Foreskin melanocyte (primary cell): ENCODE measurements at places on chromosomes 5 and 9.

- no peak for DNase-seq
These were observed 24.0 kb upstream of the TCF7 start for GRCh38 chr5:134090522-134090921.

DNA sequence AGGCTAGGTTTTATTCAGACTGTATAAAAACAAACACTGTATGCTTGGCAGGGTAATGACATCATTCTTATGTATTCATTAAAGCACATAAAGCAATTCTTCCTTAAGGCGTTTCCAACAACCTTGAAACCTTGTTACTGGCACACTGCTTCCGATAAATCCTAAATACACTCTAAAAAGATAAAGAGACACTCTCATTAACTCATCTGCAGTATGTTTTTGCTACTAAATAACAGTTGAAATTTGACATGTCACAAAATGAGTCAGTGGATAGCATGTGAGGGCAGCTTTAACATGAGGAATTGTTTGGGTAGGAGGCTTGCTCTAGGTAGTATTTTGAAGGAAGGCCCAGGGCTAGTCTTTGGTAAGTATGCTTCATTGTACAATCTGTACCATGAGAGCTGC is 13.7 kb downstream of the YIPF5 start:
- DNase-seq, result peak; percentile 65

- DNase-seq, result peak; percentile 21
These were observed 50.6 kb downstream of the DEPDC1B start for GRCh38 chr5:60649288-60649917.

DNA sequence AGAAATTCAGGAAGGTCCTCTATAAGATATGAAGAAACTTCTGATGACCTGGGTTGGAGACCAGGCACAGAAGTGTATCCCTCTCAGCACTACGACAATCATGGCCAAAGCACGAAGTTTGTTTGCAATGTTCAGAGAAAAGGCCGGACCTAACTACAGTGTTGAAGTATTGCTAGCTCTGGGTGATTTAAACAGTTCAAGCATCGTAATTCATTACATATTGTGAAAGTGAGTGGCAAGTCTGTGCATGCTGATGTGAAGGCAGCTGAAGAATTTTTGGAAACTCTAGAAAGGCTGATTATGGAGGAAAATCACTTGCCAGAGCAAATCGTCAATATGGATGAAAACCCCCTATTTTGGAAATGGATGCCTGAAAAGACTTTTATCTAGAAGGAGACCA is 67.2 kb upstream of the PANK3 start:
- no peak for DNase-seq

GRCh38 chr5:115209279-115209678 is 39.6 kb upstream of the TRIM36 start:
- no peak for DNase-seq

DNA sequence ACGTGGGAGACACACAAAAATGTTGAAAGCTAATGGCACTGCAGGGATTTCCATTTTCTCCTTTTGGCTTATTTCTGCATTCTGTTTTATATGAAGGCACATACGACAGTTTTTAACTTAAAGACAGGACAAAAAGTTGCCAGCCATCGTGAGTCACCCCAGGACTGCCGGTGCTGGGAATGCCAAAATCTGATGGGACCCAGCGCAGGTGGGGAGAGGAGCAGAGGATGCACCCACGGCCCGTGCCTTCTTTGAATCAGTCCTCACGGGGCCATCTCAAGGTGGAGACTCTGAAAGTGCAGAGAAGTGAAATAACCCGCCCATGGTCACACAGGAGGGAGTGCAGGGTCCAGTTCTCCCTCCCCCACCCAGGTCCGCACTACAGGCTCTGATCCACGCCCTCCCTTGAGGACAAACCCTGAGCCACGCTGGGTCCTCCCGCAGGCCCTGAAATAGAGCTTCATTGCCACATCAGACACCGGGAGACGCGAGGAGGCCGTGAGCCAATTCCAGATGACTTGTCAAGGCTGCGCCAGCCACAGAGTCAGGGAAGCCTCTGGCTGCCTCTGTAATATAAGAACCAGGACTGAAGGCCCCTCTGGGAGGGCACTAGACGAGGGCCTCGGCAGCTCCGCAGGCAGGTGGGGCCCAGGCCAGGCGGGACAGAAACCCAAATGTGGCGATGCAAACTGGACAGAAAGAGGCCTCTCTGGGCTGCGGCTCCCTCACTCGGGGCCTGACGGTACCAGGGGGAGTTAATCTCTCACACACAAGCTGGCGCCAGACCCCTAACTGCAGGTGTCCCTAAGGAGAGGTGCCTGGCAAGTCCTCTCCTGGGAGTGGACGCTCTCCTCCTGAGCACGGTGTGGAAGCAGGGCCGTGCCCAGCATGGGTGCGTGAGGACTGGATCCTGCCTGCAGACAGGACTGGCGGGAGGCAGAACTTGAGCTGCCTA is 22.9 kb downstream of the ADAMTS2 start:
- DNase-seq, result no peak

- DNase-seq, result no peak
These were observed 113.7 kb upstream of the PAPPA start for GRCh38 chr9:116039893-116040292.

- DNase-seq, result no peak
These were observed 1006.4 kb upstream of the CTNND2 start for GRCh38 chr5:12910641-12911040.

- no peak for DNase-seq
These were observed 198.8 kb downstream of the NR3C1 start for GRCh38 chr5:143204474-143205246.

DNA sequence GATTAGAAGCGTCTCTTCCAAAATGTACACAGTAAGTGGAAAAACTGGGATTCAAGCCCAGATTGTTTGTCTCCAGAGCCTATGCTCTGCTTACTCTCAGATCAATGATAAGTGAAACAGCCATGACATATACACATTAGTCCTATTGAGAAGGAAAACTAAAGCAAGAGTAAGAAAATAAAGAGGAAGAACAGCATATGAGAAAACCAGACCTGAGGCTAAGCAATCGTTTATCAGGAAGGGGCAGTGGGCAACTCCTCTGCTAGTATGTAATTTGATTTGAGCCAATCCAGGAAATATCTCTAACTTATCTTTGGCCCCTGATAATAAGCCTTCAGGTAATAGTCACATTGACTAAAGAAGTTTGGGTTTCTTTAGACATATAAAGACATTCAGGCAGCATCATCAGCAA is 789.9 kb upstream of the C9orf72 start:
- DNase-seq, result no peak

GRCh38 chr5:173704615-173705511 is 88.4 kb upstream of the BOD1 start:
- no peak for DNase-seq

GRCh38 chr5:113381791-113382190 is 53.0 kb downstream of the TSSK1B start:
- no peak for DNase-seq

DNA sequence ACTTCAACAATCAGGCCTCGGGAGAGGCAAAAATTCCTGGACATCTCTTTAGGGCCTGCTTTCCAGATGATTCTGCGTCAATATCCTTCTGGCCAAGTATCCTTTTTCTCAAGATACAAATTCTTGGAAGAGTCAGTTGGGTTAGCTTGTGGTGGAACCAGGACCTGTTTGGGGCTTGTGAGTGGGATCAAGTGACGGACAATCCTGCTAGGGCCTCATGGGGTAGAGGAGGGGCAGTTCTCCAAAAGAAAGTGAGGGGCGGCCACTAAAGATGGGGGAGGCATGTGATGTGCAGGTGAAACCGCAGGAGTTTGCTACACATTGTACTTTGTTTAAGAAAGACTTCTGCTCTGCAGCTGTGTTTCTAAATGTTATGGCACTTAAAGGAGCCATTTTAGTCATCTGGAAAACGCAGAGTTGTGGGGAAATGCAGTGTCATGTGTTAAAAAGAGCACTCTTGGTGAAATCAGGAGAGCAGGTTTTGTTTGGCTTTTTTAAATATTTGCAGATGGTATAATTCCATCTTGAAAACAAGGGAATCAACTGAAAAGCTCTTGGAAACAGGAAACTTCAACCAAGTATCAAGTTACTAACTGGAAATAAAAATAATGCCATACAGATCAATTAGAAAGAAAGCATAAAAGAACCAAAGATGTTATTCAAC is 27.4 kb upstream of the GSN start:
- no peak for DNase-seq

- no peak for DNase-seq
These were observed 284.6 kb downstream of the MRPS30 start for GRCh38 chr5:45093377-45093776.

GRCh38 chr5:36723912-36724311 is 117.5 kb downstream of the SLC1A3 start:
- DNase-seq, result no peak

- DNase-seq, result peak; percentile 76
These were observed 64.0 kb downstream of the POU5F2 start for GRCh38 chr5:93677359-93677891.

GRCh38 chr9:133943781-133944745 is 48.1 kb downstream of the VAV2 start:
- DNase-seq, result no peak

- DNase-seq, result no peak
These were observed 349.5 kb downstream of the PRR16 start for GRCh38 chr5:120813551-120813950.

GRCh38 chr9:99425923-99426842 is 204.1 kb downstream of the SEC61B start:
- DNase-seq, result no peak

DNA sequence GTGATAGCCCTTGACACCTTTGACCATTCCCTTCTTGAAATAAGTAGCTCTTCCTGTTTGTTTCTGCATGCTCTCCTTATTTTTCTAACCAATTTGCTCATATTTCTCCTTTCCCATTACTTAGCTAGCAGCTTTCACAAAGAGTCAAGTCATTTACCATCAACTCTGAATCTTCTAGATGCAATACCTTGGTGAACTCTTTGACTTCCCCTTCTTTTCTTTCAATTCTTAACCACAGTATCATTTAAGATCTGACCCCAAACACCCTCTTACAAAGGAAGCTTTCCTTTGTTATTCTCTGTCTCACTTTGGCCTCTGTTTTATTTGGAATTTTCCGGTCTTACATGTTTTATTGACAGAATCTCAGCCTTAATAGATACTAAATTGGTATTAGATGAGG is 14.0 kb downstream of the NFX1 start:
- no peak for DNase-seq

- DNase-seq, result no peak
These were observed 20.5 kb downstream of the ERAP2 start for GRCh38 chr5:96896806-96897205.

GRCh38 chr5:109876941-109877669 is 187.4 kb downstream of the MAN2A1 start:
- DNase-seq, result no peak

GRCh38 chr9:37732952-37733351 is 20.7 kb upstream of the TRMT10B start:
- DNase-seq, result peak; percentile 10

- no peak for DNase-seq
These were observed 202.8 kb downstream of the DMRTA1 start for GRCh38 chr9:22649384-22649783.

GRCh38 chr9:128251732-128252100 is 24.1 kb downstream of the GOLGA2 start:
- DNase-seq, result peak; percentile 60

GRCh38 chr9:27653246-27653645 is 80.0 kb upstream of the C9orf72 start:
- no peak for DNase-seq

DNA sequence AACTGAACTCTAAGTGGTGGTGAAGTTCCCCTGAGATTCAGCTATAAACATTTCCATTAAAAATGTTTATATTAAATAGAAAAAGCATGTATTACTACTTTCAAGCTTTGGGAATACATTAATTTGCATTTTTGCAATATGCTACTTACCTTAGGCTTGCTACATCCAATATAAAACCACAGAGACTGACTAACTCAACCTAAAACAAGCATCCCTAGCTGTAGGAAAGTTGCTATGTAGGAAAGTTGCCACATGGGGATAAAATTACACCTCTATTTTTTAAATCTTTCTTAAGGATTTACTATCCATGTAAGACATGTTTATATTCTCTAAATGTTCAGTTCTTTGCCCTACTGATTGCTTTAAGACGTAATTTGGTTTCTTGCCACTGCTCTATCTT is 12.8 kb downstream of the SCAMP1 start:
- no peak for DNase-seq

GRCh38 chr5:136731241-136731900 is 366.0 kb upstream of the TRPC7 start:
- DNase-seq, result no peak

DNA sequence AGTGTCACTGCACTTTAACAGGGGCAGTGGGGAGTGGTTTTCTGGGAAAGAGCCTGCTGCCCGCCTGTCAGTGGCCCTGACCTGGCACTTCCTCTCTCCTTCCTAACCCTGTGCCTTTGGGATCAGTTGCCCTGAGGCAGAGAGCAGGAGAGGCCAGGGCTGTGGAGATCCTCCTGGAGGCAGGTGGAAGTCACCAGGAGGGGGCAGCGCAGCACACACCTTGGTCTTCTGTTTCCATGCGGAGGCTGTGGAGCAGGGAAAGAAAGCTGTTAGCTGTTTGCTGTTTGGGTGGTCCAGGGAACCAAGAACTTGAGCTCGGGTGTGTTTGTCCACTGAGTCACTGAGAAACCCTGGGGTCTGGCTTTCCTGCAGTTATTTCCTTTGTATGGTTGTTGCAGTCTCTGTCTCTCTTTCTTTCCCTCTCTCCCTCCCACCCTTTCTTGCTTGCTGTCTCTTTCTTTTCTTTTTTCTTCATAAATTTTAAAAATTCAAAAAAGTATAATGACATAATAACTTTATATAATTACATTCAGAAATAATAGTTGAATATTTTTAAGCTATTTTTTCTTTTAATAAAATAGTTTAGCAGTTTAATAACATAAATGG is 28.1 kb downstream of the NTRK2 start:
- DNase-seq, result peak; percentile 19

GRCh38 chr5:143402553-143403333 is 743 bp downstream of the NR3C1 start:
- no peak for DNase-seq

GRCh38 chr5:133658327-133658726 is 46.0 kb upstream of the FSTL4 start:
- DNase-seq, result no peak

DNA sequence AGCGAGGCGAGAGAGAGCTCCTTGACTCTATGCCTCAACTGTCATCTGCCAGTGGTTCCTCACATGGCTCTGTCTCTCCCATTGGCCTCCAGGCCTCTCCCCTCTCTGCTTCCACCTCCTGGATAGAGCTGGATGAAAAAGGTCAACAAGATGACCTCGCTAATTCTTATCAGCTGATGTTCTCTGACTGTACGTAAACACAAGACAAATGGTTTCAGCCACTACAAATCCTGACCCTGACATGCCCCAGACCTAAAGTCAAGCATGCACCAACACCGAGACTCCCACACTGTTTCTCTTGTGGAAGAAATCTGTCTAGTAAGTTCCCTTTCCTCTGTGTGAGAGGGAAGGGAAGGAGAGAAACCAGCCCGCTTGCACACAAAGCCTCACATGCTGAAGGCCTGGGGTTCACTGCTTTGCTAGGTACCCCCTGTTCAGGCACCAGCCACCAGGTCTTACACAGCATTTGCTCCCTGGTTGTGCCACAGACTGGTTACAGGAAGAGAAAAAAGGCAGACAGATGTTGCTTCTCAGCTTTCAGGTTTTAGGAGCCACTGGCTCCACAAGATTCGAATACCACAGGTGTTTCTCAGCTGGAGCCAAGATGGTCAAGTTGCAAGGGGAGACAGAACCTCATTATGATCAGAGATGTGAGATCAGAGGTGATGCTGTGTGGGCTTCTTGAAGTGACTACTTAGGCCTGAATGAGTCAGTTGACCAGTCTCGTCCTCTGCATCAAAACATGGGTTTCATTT is 592.5 kb downstream of the CCDC171 start:
- DNase-seq, result no peak

- no peak for DNase-seq
These were observed 34.9 kb downstream of the BICD2 start for GRCh38 chr9:92729735-92730155.

- peak; percentile 77 for DNase-seq
These were observed 3.8 kb downstream of the ARSI start for GRCh38 chr5:150298701-150299451.
